ENCODE measurements at places on chromosomes 4 and X. TPM values are rescaled to one million over a fixed set of nuclear protein-coding genes. Genes with fewer than 3 reads are reported as not detected.

GRCh38 chrX:31708116-31708515 lies 636.3 kb upstream of the FTHL17 start:
- no peak for DNase-seq

DNA sequence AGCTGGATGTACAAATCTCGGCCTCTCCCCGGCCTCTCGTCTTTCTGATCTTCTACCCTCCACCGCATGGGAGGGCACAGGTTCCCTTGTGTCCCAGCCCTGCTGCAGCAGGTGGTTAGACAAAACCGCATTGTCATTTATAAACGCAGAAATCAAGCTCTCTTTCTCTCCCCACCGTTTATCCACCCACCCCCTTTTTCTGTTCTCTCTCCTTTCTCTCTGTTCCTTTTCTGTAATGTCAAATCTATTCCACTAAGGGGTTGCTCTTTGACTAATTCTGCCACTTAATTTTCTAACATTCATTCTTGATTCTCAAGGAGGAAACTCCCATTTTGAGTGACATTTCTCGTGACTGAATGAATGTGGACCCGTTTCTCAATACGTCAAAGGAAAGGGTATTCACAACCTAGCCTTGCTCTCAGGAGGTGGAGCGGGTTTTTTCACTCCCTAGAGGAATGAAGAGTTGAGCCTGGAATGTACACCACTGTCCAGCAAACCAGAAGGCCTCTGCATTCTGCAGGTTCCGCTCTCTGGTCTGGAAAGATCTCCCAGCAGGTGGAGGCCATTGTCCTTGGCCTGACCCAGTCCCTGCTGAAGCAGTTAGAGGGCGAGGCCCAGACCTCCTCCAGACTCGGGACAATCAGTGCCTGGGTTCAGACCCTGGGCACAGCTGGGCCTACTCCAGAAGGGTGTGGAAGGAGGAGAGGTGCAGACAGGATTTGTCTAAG lies 70.9 kb upstream of the ENPP6 start:
- DNase-seq, result no peak

- DNase-seq, result no peak
Observed at GRCh38 chrX:79366873-79367749, at the start of gene ITM2A. Gene ITM2A (minus strand): TSS chrX:79367334. CDS start chrX:79367215, 119 bp downstream.

DNA sequence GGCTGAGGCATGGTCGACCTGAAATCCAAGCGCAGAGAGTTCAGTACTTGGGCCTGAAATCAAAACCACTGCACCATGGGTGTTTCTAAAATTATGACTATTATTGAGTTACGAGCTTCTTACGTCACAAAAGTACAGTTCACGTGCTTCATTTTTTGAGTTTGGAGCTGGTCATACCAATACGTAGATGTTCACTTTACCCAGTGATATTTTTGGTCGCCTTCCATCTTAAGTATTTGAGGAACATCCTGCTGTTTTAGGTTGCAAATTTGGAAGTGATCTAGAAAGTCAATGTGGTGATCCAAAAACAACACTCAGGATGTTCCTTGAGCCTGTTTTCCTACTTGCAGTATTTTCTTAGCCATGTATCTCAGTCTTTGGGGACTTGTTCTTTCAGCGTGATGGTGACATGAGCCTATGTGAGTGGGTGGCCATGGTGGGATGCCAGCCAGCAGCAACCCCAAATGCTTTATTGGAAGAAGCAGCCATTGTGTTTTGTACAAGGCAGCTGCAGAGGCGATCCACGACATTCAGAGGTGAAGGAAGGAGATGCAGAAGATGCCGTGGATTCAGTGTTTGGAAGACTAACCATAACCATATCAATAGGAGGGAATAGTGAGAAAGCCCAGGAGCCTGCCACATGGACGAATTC lies 28.7 kb downstream of the LDB2 start:
- no peak for DNase-seq

DNA sequence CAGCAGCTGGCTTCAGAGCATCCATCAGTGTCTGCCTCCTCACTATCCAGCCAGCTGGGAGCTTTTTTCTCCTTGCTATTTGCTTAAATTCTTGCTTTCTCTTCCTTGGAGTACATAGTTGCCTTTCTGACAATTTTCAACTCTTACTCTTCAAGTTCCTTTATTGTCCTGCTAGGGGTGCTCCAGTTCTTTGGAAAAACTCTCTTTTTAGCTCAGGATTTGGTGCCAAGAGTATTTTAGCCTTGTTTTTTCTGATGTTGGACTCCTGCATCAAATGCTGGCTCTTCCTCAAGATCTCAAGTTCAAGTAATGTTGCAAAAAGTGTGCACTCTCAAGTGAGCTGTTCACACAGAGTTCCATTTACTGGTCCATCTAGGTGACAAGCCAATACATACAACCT lies 126.4 kb downstream of the KDR start:
- peak; percentile 56 for DNase-seq

- DNase-seq, result no peak
Observed at GRCh38 chrX:115948018-115948923, 222.3 kb upstream of the AGTR2 start.

- no peak for DNase-seq
Observed at GRCh38 chr4:23001478-23001877, 308.7 kb downstream of the GBA3 start.

DNA sequence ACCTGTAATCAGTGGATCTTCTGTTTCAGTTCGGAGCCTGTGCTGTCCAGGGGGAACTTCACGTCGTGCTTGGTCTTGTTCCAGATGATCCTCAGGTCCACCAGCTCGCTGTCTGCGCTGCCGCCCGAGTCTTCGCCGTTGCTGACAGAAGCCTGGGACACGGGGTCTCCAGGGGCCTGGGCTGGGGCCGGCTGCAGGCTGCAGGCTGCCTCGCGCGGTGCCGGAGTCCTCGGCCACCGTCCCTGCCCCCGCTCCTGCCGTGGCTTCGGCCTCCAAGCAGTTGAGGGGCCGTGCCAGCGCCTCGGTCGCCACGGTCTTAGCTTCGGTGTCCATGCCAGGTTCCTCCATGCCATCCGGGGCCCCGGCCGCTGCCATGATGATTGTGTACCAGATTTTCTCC lies 37.3 kb upstream of the CCNI start:
- no peak for DNase-seq

GRCh38 chrX:121010218-121010617 lies 24.7 kb upstream of the CT47A1 start:
- peak; percentile 5 for DNase-seq

Gene GDPD2
- polyA plus RNA-seq, result not detected

Gene EXOC1L
- polyA plus RNA-seq, result not detected

Gene KCND1
- polyA plus RNA-seq, result 0.69 TPM

DNA sequence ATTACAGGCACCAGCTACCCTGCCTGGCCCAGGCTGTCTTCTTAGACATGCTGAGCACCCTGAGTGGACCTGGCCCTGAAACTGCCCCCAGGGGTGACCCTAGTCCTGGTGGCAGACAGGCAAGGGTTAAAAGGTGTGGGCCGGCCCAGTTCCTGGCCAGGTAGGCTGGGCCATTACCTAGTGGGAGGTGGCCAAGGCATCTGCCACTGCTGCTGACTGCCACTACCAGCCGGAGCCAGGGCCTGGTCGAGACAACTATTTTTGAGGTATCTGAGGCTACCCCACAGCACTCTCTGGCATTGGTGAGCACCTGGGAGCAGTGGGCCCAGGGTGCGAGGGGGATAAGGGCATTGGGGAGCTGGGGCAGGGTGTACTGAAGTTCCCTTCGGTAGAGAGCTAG lies at the start of gene CCDC120:
TSS of gene CCDC120 (plus strand) at position 206 of the 400 bp plus-strand sequence. CDS start 3,043 bp downstream, outside the sequence.
- DNase-seq, result no peak

DNA sequence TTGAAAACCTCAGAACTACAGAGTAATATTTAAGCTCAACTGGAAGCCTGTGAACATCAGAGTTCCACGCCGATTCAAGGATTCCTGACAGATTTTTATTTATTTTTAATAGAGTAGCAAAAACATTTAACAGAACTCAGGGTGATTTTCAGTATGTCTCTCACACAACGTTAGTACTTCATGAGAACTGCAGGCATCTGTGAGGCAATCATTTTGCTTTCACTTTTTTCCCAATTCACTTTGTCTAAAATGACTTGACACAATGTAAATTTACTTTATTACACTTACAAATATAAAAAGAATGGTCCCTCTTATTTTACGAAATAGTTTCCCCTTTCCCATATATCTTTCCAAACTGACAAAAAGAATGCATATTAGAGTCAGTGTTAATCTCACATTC lies 869.5 kb upstream of the EPHA5 start:
- DNase-seq, result no peak

Gene CXCL6
- polyA plus RNA-seq, result 16.3 TPM

GRCh38 chr4:152485726-152486276 lies 50.1 kb downstream of the FBXW7 start:
- peak; percentile 71 for DNase-seq

Gene HAUS3
- 11.6 TPM for polyA plus RNA-seq

DNA sequence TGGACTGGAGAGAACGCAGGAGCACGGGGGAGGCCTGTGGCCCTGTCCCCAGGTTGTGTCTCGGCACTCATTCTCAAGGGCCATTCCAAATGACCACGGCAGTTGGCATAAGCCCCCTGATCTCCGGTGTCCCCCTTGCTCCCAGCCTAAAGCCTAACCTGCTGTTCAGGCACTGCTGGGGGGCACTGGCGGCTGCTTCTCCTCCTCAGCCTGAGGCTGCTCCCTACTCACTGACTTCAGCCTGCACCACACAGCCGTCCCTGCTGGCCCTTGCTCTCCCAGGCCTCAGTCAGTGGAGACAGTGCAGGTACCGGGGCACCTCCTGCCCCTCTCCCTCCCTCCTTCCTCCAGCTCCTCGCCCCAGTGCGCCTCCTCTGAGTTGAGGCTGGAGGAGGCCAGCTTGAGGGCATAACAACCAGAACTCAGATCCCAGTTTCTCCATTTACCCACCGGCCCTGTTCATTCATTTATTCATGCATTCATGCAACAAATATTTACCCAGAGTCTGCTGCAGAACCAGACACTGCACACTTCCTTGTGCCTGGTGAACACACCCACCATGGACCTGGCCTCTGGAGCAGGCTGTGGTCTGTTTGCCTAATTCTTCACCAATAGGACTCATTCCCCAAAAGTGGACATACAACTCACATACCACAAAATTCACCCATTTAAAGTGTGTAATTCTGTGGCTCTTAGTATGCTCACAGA lies 65.0 kb downstream of the CPZ start:
- DNase-seq, result no peak

DNA sequence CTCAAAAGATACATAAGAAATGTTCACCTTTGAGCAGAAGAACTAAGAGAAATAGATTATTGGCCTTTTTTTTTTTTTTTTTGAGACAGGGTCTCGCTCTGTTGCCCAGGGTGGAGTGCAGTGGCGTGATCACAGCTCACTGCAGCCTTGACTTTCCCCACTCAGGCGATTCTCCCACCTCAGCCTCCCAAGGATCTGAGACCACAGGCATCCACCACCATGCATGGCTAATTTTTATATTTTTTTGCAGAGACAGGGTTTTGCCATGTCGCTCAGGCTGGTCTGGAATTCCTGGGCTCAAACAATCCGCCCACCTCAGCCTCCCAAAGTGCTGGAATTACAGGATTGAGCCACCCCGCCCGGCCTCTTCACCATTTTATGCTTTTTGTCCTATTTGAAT lies 2.9 kb upstream of the TLR6 start:
- DNase-seq, result no peak

GRCh38 chr4:16865209-16865896 lies 33.1 kb downstream of the LDB2 start:
- no peak for DNase-seq

Gene RGN
- 2.4 TPM for polyA plus RNA-seq

Gene KDR
- 0.10 TPM for polyA plus RNA-seq

Gene ADH5
- 208 TPM for polyA plus RNA-seq

GRCh38 chrX:110851780-110852179 lies 56.2 kb upstream of the CHRDL1 start:
- DNase-seq, result peak; percentile 66

Gene CCDC110
- 0.13 TPM for polyA plus RNA-seq

- DNase-seq, result no peak
Observed at GRCh38 chr4:3712936-3713335, 53.2 kb upstream of the ADRA2C start.

DNA sequence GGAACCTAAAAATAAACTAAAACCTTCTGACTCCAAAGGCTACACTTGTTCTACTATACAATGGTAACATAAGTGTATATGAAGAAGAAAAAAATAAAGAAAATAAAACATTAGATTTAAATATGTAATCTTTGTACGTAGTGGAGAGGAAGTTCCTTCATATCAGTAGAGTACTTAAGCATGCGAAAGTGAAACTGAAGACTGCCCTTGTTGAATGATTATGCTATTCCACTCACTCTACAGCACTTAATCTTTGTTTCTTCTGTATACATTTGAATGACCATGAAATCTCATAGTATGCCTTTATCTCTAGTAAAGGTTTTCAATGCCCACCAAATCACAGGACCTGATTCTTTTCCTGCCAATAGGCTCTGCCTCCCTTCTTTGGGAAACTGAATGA lies 78.9 kb downstream of the NDST3 start:
- no peak for DNase-seq

DNA sequence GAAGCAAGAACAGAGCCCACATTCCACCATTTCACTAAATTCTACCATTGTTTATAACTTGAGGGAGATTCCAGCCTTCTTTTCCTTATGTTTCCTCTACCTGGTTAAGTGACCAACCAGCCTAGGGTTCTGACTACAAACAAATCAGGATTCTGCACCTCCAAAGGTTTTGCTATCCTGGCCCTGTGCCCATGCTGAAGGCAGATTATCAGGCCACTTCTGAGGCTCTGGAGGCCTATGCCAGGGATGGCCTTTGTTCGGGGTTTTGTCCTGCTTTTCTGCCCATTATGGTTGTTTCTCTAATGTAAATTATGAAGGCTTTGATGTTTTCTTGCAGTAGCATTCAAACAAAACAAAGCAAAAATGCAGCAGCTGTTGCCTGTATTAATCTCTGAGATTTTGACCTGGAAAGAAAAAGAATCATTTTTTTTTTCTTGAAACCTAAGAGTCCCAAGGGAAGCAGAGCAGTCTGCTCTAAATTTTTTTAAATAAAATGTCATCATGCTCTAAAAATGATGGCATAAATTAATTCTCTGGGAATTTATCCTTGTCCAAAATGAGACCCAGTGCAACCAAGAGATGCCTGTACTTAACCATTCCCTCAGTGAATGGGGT lies 55.6 kb downstream of the RNF150 start:
- no peak for DNase-seq

Gene MAGEA11
- not detected for polyA plus RNA-seq

- DNase-seq, result peak; percentile 68
Observed at GRCh38 chr4:141158219-141158618, 24.9 kb upstream of the RNF150 start.

DNA sequence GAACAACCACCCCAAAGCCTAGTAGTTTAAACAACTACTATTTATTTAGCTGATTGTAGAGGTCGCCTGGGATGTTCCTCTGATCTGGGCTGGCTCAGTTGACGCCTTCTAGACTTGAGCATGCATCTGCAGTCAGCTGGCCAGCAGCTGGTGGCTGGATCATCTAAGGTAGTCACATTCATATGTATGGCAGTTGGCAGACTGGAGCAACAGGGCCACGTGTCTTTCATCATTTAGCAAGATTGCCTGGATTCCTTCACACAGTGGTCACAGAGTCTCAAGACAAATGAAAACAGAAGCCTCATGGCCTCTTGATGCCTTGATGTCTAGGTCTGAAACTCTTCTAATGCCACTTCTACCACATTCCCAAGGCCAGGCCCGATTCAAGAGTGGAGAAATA lies 220.6 kb upstream of the S100G start:
- peak; percentile 35 for DNase-seq

GRCh38 chrX:48459483-48459882 lies 10.6 kb downstream of the SLC38A5 start:
- no peak for DNase-seq

Gene RS1
- not detected for polyA plus RNA-seq
